ENCODE measurements at places on chromosomes 7 and 10.

GRCh38 chr10:96384506-96384905, 25.7 kb upstream of the OPALIN start:
- DNase-seq: no peak

DNA sequence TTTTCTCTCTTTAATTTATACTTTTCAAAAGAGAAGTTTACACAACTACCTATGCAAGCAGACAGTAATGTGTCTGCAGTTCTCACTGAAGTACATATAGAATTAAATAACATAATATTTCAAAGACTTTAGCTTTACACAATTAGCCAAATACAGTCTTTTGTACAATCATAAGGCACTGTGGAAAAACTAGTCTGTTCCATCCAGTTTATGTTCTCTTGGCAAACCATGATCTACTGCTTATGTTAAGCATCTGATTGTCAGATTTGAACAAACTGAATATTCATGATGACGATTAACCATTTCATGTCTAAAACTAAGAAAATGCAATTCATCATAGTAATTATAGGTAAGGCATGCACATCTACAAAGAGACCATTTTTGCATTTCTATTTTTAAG, 842 bp downstream of the SEMA3A start:
- DNase-seq: no peak

- DNase-seq: no peak
Measured at GRCh38 chr10:76206797-76207352, 775.5 kb downstream of the LRMDA start.

GRCh38 chr10:129784291-129784690, 179.8 kb downstream of the EBF3 start:
- no peak for DNase-seq

DNA sequence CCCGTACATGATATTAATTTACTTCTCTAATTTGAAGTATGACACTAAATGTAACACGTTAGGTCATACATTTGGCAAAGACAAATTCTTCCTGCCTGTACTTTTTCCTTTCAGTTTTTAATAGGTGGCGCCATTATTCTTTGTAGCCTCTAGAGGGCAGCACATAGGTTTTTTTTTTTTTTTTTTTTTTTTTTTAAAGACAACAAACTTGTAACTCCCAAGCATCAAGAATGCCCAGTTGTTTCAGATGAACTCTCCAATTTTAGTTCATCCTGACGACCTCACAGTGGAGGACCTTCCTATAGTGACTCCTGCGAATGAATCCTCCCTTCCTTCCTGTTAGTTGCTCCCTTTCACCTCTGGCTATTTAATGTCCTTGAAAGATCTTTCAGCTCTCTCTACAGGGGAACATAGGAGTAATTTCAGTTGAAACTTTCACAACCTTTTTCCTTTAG, 139.3 kb upstream of the HDAC9 start:
- peak; percentile 7 for DNase-seq

- no peak for DNase-seq
Measured at GRCh38 chr10:104581884-104582601, 59.0 kb upstream of the SORCS3 start.

GRCh38 chr10:121531830-121532178, 66.4 kb downstream of the FGFR2 start:
- no peak for DNase-seq

GRCh38 chr7:130486114-130486953, 5.6 kb upstream of the MEST start:
- DNase-seq: no peak

GRCh38 chr7:27203964-27204594, 4.2 kb upstream of the HOXA13 start:
- DNase-seq: no peak

DNA sequence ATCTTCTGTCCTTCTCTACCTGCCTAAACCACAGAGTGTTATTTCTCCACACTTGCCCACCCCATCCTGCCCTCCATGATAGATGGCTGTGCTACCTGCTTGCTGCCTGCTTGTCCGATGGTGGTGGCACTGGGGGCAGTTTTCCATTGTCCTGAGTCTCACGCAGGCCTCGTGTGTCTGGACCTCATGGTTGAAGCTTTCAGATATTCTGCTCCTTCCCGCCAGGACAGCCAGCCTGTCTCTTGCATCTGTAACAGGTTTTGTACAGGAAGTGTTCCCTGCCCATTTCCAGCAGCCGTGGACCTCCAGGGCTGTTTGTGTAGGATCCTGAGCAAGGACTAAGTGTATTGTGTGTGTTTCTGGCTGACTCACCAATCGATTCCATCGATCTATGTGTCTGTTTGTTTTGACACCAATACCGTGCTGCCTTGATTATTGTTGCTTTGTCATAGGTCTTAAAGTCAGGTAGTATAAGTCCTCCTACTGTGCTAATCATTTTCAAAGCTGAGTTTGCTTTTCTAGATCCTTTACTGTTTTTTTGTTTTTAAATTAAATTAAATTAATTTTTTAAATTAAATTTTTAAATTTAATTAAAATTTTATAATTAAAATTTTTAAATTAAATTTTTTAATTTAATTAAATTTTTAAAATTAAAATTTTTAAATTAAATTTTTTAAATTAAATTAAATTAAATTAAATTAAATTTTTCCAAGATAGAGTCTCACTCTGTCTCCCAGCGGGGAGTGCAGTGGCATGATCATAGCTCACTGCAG, 8.5 kb downstream of the IL15RA start:
- DNase-seq: no peak

GRCh38 chr7:30027065-30027456, 559 bp upstream of the FKBP14 start:
- DNase-seq: no peak

DNA sequence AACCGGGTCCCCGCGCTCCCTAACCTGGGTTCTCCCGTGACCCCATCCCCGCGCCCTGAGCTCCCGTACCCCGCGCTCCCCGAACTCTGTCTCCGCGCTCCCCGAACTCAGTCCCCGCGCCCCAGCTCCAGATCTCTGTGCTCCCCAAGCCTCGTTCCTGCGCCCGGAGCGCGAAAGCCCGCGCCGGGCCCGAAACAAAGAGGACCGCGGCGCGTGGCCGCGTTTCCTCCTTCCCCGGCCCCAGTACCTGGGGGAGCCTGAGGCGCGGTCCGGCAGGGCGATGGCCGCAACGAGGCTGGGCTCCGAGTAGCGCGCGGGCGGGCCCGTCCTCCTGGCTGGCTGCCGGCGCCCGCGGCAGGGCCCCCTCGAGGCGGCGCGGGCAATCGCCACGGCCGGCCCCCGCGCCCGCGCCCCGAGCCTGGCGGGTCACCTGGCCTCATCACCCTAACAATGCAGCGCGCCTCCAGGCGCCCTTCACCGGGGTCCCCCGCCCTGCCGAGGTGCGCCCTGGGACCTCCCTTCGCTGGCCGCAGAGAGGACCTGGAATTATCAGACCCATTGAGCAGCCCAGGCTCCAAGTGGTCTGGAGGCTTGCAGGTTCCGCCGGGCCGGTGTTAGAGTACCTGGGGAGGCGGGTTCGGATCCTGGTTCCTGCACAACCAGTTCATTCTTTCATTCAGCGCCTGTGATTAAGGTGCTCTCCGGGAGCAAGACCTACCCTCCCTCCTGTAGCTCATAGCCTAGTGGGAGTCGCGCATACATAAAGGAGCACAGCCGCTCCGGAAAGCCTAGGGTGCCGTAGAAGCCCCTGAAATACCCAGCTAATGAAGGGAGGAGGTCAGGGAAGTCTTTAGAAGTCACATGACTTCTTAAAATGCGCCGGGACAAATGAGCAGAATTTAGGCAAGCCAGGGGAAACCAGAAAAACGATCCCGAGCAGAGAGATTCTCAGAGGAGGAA, at the start of gene TNS3:
TNS3 (minus strand) TSS at position 308 of the 960 bp plus-strand sequence. CDS start 142,475 bp downstream, outside the sequence.
- no peak for DNase-seq
